ENCODE measurements at places on chromosomes 12 and 14.

GRCh38 chr12:9073076-9073475, 42.6 kb downstream of the A2M start:
- peak; percentile 29 for DNase-seq

DNA sequence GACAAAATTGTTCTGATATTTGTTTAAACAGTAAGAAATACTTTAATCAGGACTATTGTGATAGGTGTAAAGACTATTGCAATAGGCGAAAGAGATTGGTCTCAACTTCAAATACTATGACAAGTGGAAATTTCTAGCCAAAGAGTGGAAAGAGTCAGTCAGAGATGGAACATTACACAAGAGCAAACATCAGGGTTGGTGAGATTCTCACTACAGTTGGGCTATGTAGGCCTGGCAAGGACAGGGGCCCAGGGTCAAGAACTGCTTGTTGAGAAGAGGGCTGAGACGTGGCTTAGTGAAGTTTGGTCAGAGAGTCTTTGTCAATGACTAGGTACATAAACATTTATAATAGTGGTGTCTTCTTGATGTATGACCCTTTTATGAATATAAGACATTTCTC, 19.4 kb downstream of the CAND1 start:
- DNase-seq: no peak

DNA sequence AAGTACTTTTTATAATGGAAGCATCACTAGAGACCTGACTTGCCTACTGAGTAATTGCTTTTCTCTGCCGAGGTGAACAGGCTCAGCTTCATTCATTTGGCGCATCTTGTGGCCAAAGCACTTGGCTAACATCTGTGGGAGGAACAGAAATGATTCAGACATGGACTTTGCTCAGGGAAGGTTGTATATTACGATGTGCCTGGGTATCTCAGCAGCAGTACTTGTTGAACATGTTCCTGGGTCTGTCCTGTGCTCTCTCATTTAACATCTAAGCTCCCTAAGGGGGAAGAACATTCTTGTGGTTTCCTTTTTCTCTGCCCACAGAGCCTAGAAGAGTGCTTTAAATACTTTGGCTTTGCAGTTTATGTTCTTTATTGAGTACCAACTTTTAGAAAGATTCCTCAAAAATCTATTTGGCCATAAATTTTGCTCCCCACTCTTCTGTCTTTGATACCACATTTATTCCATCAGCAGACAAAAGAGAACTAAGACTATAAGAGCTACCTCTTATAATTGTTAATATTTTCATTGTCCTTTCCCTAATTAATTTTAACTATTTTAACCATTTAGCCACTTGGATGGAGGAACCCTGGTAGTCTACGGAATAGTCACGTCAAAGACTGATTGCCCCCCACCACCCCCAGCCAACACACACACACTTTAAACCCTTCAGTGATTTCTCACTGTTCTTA, 101.2 kb upstream of the EGLN3 start:
- peak; percentile 75 for DNase-seq

- no peak for DNase-seq
These were observed 92.9 kb downstream of the ESR2 start for GRCh38 chr14:64201296-64201695.

- no peak for DNase-seq
These were observed 106.2 kb upstream of the CCDC91 start for GRCh38 chr12:28083840-28084678.

- DNase-seq: no peak
These were observed 34.8 kb upstream of the CD9 start for GRCh38 chr12:6165395-6165794.

DNA sequence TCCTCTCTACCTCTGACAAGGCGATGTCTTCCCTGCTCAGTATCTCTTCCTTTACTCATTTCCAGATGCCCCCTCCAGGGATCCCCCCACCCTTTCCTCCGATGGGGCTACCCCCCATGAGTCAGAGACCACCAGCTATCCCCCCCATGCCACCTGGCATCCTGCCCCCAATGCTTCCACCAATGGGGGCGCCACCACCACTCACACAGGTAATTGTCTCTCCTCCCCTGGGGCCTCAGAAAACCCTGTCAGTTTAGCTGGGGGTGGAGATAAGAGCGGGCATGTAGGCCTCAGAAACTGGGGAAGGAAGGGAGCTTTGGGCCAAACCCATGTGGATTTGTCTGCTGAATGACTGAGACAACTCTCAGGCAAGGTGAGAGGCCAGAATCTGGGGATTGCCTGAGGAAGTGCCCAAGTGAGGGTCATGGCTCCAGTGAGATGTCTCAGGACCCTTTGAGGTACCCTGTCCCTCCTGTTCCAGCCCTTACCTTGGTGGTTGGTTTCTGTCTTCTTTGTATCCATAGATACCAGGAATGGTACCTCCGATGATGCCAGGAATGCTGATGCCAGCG, 8.1 kb downstream of the PRPF40B start:
- no peak for DNase-seq

DNA sequence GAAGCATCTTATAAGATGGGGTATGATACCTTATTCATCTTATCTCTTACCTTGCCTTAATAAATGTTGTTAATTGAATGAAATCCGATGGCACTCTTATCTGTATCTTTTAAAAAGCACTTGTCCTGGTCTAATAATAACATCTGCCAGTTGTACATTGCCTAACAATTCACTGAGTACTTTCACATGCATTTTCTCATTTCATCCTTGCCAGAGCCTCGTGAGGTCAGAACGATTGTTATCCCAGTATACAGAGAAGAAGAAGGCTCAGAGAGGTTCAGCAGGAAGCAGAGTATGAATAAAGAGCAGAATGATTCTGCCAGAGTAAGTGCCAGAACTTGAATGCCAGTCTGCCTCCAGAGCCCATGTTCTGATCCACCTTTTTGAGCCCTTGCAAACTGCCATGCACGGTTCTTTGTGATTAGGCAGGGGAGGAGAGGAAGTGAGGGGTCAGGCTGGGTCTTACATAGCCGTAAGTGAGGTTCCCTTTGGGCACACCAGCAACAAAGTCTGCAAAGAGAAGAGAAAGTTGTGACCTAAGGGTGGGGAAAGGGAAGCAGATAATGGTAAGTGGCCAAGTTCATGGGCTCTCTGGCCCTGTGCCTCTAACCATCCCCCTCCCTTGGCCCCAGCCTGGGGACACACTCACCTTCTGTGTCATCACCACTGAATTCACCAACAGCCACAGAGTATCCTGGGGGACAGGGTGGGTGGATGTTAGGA, 11.7 kb downstream of the ITGA5 start:
- no peak for DNase-seq

- no peak for DNase-seq
These were observed 86.5 kb downstream of the DAAM1 start for GRCh38 chr14:59274991-59275391.

DNA sequence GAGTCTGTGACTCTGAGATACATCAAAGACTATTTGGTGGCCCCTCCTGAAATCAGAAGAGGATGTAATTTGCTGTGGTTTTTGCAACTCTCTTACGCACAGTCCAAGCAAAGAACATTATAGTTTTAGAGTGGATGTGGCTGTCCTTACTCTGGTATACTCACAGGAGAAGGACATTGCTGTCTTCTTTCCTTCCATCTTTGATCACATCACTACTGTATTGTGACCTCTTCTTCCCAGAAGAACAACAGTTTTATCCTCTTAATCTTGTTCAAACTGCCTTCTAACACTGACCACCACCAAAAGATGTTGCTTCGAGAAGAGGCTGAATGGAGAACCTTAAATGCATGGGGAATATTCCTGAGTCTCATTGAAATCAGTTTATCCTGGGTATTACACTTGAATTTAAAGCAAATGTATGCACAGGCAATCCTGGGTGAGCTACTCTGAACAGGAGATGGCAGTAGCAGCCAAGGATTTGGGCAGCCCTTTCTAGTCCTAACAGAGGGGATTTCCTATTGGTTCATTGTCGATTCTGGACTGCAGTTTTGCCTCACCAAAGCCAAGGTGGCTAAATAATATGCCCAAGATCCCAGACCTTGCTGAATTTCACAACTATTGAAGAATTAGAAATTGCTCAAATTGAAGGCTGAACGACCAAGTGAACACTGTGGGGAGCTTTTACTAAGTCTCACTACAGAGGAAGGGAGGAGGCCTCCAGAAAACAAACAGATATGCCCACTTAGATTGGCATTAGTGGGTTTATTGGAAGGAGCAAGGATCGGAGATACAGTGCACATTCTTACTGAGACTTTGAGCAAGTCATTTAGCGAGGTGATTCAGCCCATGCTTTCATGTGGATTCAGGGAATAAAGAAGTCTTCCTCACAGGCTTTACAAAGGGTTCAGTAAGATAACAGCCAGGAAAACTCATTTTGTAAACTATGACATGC, 282.8 kb downstream of the PAWR start:
- DNase-seq: peak; percentile 63

GRCh38 chr14:91987192-91987591, 39.7 kb upstream of the FBLN5 start:
- DNase-seq: no peak

GRCh38 chr12:88925454-88925853, 345.2 kb upstream of the KITLG start:
- no peak for DNase-seq

DNA sequence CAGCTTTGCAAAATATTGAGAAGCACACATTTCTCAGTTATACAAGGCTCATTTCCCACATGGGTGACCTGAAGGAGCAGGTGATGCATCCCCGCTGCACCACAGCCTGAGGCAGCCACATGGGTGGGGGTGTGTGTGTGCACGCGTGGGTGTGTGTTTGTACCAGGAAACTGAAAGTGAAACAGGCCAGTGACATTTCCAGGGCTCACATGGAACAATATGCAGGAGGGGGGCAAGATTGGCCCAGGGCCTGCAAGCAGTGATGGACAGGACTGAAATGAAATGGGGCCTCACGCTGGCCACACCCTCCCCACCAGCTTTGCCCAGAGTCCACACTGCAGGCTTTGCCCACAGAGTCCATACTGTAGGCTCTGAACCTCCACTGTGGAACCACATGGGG, 154.2 kb upstream of the PARP11 start:
- no peak for DNase-seq

Data from mucosa of gallbladder (tissue), 1 donor.